ENCODE measurements at places on chromosomes 7 and 10. TPM values are rescaled to one million over a fixed set of nuclear protein-coding genes. Genes with fewer than 3 reads are reported as not detected.

DNA sequence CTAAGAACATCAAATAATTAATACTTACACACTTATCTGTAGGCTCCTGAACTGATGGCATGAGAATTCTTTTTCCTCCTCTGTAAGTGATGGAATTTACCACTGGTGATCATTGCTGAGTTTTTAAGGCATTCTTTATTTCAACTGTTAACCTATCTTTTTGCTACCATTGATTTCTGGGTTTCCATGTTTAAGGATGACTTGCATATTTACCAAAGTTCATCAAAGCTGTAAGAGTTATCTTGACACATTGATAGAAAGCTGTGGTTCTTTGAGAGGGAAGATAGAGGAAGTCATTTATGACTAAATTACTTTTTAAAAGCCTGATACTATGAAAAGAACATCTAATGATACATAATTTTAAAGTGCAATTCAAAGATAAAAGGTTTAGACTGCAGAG, 19.5 kb upstream of the GFRA1 start:
- H3K36me3 ChIP-seq, result no peaks in the 10 kb centered on the region
- H3K4me1 ChIP-seq, result no peaks in the 10 kb centered on the region
- no peak overlapping the region for H3K27ac ChIP-seq
- no peak for DNase-seq

Gene ECHDC3
- total RNA-seq, result 8.9 TPM

Gene ARMC3
- not detected for total RNA-seq

DNA sequence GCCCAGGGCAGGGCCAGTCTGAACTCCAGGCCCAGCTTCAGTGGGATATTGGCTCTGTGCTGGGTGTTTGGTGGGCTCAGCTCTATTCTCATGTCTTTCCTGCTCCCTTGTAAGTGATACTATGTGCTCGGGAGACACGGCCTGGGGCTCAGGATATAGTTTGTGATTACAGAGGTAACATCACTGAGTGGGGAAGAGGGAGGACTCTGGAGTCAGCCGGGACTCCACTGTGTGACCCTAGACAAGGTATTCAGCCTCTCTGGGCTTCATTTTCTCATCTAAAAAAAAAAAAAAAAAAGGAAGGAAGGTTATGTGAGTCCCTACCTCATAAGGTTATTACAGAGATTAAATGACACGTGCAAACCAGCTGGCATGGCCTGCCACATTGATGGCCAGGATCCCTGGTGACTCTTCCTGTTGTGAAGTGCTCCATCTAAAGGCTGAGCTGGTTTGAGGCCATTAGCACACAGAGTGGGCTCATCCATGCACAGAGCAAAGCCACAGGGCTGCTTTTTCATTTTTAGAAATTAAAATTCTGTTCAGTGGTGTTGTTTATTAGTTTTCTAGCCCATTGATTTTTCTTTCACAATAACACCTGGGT, 15.7 kb downstream of the SLC13A4 start:
- peak; percentile 28 for DNase-seq
- peaks cover 64% of the 10 kb centered on the region for H3K27me3 ChIP-seq
- no peaks in the 10 kb centered on the region for H3K36me3 ChIP-seq
- H3K27ac ChIP-seq, result no peak overlapping the region

Gene PIP
- not detected for total RNA-seq

DNA sequence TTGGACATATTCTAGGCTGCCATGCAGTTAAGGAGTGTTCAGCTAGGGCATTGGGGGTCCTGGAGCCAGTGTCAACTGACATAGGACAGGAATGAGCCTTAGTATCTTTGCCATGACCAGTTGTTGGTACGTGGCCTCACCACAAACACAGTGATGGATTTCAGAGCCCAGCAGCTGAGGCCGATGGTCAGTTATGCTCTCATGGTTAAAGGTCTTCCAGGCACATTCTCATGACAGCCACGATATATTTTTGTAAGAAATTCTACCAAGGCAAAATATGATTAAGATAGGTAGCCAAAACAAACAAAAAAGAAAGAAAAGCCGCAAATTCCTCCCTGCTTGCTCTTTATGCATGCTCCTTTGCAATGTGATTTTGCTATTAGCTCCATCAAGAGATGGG, 47.8 kb downstream of the CDHR3 start:
- H3K27me3 ChIP-seq, result no peaks in the 10 kb centered on the region
- no peak overlapping the region for H3K4me3 ChIP-seq
- DNase-seq, result no peak
- H3K36me3 ChIP-seq, result no peaks in the 10 kb centered on the region

Gene LOXL4
- not detected for total RNA-seq

DNA sequence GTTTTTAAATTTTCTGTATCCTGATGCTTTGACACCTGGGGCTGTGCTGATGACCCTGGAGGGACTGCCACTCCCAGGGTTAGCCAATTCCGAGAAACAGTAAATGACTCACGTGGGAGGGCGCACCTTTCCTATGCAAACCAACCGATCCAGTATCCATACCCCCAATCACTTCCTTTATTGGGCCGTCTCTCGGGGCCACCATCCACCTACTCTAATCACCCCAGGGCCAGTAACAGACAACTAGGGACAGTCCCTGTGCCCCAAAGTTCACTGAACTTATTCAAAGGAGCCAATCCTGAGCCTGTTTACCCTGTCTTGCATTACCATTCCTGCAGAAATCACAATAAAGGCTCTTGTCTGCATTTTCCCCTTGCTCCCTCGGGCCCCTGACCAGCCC, 6.6 kb upstream of the LGI1 start:
- no peak for DNase-seq
- no peaks in the 10 kb centered on the region for H3K27me3 ChIP-seq
- no peaks in the 10 kb centered on the region for H3K4me1 ChIP-seq
- no peak overlapping the region for H3K27ac ChIP-seq

- H3K27ac ChIP-seq, result no peak overlapping the region
- H3K4me1 ChIP-seq, result peaks cover 7% of the 10 kb centered on the region
Measured at GRCh38 chr10:5550621-5551530, 26.1 kb downstream of the CALML3 start.

GRCh38 chr7:3606436-3606835, 305.4 kb downstream of the SDK1 start:
- no peak overlapping the region for H3K4me3 ChIP-seq
- H3K36me3 ChIP-seq, result no peaks in the 10 kb centered on the region
- DNase-seq, result no peak

DNA sequence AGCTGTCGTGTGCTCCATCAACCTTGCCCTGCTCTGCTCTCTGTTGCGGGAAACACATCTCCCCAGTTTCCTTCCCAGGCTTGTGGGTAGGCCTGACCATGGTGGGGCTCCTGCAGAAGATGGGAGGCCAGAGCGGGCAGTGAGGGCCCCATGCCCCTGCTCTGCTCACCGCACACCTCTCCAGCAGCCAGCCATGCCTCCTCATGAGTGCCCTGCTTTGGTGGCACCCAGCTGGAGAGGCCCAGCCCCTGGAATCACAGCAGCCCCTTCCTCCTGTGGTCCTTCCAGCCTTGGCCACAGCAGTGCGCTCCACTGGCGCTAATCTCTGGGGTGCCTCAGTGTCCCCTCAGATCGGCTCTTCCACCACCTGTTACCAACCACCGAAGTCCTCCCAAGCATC, 4.2 kb upstream of the OPN4 start:
- H3K36me3 ChIP-seq, result no peaks in the 10 kb centered on the region
- H3K27me3 ChIP-seq, result no peaks in the 10 kb centered on the region
- no peak for DNase-seq

Gene POP7
- total RNA-seq, result 68.8 TPM

All from A673 (cell line).